ENCODE measurements at places on chromosomes 6 and 20.

DNA sequence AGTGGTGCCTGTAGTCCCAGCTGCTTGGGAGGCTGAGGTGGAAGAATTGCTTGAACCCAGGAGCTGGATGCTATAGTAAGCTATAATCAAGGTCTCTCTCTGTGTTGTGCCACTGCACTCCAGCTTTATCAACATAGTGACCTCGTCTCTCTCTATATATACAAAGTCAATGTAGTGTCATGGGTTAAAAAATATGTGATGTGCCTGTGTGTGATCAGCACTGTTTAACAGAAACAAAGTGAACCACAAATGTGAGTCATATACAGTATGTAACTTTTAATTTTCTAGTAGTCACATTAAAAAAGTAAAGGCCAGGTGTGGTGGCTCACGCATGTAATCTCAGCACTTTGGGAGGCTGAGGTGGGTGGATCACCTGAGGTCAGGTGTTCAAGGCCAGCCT lies 85.3 kb upstream of the RNF24 start:
- peak; percentile 32 for DNase-seq

DNA sequence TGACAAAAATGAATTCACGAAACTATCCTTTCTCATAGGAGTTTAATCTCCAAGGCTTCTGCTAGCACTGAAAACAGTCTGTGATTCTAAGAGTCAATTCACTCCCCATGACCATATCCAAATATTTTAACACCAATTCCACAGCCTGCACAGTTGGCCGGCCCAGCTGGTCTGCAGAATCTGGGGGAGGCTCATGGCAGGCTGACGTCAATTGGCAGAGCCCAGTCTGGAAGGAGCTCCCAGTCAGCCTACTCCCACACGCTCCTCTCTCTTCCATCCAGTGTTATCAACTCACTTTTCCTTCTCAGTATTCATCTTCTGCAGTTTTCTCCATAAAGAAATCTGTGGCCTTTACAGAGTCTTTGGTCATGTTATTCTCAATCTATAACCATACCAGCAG lies 111.0 kb downstream of the TBXT start:
- DNase-seq: no peak

DNA sequence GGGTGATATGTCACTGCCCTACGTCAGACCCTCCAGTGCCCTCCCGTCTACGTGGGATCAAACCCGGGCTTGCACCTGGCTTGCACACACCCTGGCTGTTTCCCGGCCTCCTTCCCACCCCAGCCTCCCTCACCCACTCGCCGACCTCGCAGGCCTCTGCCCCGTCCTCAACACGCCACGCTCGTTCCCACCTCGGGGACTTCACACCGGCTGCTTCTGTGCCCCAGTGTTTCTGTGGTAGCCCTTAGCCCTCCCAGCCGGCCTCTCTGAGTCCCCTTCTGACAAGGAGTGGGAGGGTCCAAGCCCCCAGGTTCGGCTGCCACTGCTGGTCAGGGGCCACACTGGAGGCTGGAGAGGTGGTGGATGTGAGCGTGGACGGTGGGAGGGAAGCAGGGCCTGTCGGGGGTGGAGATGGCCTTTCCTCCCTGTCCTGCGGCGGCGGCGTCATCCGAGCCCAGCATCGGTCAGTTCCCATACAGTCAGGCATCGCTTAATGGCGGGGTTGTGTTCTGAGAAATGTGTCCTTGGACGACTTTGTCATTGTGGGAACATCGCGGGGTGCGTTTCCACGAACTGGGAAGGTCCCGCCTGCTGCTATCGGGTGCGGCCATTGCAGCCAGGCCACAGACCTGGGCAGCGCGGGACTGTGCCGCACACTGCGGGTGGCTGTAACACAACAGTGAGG lies 11.4 kb upstream of the KIF25 start:
- no peak for DNase-seq

- DNase-seq: no peak
Measured at GRCh38 chr20:48640871-48641270, 186.9 kb downstream of the PREX1 start.

GRCh38 chr20:22438926-22439325 lies 145.4 kb downstream of the FOXA2 start:
- DNase-seq: no peak

DNA sequence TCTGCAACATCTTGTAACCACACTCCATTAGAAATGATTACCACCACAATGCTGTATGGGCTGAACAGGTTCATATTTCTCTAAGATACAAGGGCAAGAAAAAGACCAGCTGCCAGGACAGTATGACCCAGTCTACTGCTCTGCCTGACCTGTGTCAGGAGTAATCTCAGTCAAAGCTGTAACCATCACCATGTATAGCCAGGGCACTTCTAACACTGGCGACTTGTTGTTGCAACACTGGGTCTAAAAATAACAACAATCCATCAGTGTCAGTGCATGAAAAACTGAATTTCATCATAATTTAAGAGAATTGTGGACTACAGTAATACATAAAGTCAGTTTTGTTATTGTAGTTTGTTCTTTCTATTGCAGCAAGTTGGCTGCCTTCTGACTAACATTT lies 738.6 kb upstream of the ADGRB3 start:
- no peak for DNase-seq

- DNase-seq: no peak
Measured at GRCh38 chr6:4172368-4172767, 37.0 kb upstream of the ECI2 start.

DNA sequence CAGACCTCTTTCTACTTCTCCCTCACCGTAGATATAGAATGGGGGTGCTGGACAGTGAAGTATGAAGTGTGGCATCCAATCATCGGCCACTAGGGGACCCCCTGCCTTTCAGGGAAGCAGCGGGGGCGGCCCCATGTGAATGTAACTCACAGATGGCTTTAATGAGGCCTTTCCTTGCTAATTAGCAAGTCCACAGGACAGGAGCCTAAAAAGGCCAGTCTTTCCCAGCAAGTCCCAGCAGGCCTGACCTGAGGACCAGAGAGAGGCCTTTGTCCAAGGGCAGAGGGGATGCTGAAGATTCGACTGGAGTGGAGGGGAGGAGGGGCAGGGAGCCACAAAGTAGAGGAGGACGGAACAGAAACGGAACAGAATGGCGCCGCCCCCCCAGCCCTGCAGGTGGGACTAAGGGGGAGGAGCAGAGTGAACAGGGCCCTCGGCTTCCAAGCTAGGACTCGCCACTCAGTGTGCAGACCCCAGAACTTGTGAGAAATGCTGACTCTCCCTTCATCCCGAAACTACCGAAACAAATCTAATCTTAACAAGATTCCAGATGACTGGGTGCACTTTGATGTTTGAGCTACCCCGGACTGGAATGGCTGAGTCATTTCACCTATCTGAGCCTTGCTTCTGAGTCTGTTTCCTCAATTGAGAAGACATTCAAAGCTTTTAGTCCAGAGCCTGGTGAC lies 5.8 kb downstream of the C6orf132 start:
- peak; percentile 60 for DNase-seq

GRCh38 chr6:148303616-148304015 lies 39.0 kb upstream of the SASH1 start:
- DNase-seq: no peak

GRCh38 chr6:38517005-38517404 lies 122.7 kb downstream of the BTBD9 start:
- peak; percentile 13 for DNase-seq

DNA sequence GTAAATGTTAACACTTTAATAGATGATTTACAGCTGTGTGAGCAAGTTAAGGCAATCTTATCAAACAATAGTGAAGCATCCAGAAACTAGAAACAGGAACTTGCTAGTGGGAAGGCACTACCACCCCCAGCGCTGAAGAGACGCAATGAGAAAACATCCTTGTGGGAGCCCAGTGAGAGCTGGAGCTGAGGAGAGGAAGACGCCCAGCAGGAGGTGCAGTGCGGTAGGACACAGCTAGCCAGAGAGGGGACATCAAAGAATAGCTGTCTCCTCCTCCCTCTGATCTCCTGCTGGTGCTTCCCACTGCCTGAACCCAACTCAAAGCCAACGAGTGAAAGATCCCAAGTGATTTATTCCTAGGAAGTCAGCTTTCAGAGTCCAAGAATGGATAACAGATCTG lies 140.3 kb downstream of the COL12A1 start:
- DNase-seq: no peak

GRCh38 chr20:46303176-46303956 lies 4.9 kb downstream of the CDH22 start:
- DNase-seq: no peak

DNA sequence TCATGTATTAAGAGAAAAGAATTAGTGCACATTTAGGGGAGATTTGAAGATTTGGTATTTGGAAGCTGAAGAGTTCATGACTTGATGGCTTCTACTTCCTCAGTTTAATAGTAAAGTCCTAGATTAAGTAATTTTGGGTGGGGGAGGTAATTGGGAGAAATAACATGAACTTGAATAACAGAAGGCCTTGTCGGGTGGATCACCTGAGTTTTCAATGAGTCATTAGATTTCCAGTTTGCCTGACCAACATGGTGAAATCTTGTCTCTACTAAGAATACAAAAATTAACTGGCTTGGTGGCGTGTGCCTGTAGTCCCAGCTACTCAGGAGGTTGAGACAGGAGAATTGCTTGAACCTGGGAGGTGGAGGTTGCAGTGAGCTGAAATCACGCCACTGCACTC lies 181.0 kb downstream of the GJA1 start:
- no peak for DNase-seq

DNA sequence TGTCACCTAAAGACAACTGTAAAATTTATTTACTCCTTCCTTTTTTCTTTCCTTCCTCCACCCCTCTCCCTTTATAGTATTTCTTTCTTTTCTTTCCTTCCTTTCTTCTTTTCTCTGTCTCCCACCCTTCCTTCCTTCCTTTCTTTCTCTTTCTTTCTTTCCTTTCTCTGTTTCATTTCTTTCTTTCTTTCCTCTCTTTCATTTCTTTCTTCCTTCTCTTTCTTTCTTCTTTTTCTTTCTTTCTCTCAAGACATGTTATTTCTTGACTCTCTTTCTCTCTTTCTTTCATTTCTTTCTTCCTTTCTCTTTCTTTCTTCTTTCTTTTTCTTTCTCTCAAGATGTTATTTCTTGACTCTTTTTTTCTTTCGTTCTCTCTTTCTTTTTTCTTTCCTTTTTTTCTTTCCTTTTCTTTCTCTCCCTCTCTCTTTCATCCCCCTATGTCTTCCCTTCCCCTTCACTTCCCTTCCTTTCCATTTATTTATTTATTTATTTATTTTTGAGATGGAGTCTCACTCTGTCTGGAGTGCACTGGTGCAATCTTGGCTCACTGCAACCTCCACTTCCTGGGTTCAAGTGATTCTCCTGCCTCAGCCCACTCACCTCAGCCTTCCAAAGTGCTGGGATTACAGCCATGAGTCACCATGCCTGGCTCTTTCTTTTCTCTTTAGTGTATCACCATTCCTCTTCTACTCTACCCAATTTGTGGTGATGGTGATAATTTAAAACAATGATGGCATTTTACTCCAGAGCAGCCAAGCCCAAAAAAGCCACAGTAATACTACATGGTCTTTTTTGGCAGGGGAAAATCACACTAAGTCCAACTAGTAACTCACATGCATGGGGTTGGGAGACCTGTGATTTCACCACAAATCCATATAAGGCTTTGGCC lies 188.2 kb downstream of the ADGRG6 start:
- DNase-seq: no peak

- DNase-seq: no peak
Measured at GRCh38 chr20:31708736-31709534, 13.7 kb downstream of the BCL2L1 start.

DNA sequence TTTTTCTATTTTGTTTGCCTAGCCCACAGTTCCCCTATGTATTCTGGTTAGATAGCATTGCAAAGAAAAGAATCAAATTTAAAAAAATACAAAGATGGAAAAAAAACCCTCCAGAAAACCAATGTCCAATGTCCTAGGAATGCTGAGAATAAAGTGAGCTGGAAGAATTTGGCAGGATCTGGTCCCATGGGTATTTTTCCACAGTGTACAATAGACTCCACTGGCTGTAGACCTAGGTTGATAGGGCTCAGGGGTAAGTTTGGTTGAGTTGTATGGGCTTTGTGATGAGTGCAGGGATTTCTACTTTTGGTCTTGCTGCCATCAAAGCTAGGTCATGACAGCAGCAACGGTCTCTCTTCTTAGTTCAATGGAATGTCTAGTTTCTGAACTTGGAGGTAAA lies 41.5 kb downstream of the SLC22A2 start:
- no peak for DNase-seq

GRCh38 chr20:63498960-63499337 lies at the start of gene EEF1A2:
EEF1A2 (minus strand) TSS chr20:63499083; CDS start chr20:63497763, 1,320 bp downstream.
- DNase-seq: no peak

GRCh38 chr6:150967381-150967780 lies 101.9 kb downstream of the MTHFD1L start:
- DNase-seq: no peak

DNA sequence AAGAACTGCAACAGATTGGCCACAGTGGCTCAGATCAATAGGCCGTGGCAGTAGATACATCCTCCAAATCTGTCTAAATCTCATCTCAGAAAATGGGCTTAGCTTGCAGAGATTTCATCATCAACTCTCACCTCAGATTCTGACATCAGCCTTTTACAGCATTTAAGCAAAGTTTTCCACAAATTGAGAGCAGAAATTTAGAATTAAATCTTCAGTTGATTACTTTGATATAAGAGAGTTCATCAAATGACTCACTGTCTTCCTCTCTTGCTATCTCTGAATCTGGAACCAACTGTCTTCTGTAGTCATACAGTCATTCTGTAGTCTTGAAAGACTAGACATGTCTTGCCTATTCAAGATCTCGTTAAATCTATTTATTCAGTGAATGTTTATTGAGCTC lies 45.2 kb upstream of the CTAGE9 start:
- DNase-seq: peak; percentile 54

DNA sequence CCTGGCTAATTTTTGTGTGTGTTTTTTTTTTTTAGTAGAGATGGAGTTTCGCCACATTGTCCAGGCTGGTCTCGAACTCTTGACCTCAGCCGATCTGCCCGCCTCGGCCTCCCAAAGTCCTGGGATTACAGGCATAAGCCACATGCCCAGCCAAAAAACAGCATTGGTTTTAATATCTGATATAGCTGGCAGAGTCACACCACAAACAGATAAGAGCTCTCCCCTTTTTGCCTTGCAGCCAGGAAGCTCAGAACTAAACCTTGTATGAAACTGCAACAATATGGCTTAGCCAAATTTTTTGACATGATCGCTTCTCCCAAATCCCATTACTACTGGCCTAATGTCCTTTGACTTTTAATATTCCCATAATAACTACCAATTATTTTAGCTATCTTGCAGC lies 4.9 kb downstream of the ACOT8 start:
- no peak for DNase-seq

GRCh38 chr6:43770372-43771209 lies 580 bp downstream of the VEGFA start:
- peak; percentile 62 for DNase-seq

- peak; percentile 31 for DNase-seq
Measured at GRCh38 chr6:115838763-115839401, 221.8 kb downstream of the FRK start.

Measured in RCC 7860 (cell line).